ENCODE measurements at places on chromosomes 13 and 19. TPM values are rescaled to one million over a fixed set of nuclear protein-coding genes. Genes with fewer than 3 reads are reported as not detected.

DNA sequence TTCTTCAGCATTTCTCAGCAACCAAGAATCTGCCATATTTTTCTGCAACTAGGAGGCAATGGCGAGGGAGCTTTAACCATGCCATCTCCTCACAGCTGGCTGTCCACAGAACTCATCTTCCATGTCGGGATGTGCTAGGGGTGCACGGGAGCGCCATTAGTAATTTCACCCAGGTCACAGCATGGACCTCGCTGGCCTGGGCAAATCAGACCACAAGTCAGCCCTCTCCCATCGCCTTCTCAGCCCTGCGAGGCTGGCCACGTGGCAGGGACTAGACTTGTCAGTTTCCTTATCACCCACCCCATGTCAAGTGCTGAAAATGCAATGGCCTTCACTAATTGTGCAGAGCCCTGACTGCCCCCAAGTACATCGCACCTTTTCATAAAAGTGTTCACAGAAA lies 15.7 kb downstream of the COL4A1 start:
- H3K36me3 ChIP-seq = peaks cover 28% of the 10 kb centered on the region
- no peak overlapping the region for H3K4me3 ChIP-seq
- DNase-seq = no peak
- peak overlapping the region; percentile 56 for H3K27ac ChIP-seq
- no peaks in the 10 kb centered on the region for H3K27me3 ChIP-seq

DNA sequence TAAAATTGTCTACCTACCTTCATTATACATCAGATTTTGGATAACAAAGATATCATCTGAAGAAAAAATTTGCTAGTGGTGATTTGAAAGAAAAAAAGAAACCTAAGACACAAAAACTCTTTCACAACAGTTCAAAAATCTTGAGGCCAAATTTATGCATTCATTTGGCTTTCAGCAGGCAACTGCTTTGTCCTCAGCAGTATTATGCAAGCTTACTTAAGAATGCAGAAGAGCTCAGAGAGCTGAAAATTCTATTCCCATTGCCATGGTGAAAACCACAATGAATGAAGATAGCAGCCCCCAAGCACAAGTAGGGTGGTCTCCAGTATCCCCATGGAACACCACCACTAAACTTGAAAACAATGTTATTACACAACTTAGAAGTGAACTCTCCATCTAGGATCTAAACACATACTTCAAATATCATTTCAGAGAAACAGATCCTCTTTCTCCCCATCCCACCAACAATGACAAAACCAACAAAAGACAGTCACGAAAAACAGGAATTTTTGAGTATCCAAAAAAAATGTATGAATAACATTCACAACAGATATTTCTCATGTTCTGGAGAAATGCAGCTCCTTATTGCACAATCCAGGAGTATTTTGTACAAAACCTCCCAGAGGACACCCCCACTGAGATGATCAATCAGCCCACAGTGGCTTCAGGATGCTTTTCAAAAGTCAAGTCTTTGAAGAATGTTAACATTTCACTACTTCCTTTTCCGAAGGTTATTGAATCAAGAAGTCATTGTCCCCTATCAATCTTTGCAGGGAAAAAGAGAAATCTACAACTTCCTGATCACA lies 192.7 kb downstream of the LHFPL6 start:
- no peak overlapping the region for H3K27ac ChIP-seq
- H3K36me3 ChIP-seq = no peaks in the 10 kb centered on the region
- no peak overlapping the region for H3K4me3 ChIP-seq
- no peaks in the 10 kb centered on the region for H3K27me3 ChIP-seq
- H3K4me1 ChIP-seq = peaks cover 20% of the 10 kb centered on the region

The VSTM2B gene
- total RNA-seq = not detected

DNA sequence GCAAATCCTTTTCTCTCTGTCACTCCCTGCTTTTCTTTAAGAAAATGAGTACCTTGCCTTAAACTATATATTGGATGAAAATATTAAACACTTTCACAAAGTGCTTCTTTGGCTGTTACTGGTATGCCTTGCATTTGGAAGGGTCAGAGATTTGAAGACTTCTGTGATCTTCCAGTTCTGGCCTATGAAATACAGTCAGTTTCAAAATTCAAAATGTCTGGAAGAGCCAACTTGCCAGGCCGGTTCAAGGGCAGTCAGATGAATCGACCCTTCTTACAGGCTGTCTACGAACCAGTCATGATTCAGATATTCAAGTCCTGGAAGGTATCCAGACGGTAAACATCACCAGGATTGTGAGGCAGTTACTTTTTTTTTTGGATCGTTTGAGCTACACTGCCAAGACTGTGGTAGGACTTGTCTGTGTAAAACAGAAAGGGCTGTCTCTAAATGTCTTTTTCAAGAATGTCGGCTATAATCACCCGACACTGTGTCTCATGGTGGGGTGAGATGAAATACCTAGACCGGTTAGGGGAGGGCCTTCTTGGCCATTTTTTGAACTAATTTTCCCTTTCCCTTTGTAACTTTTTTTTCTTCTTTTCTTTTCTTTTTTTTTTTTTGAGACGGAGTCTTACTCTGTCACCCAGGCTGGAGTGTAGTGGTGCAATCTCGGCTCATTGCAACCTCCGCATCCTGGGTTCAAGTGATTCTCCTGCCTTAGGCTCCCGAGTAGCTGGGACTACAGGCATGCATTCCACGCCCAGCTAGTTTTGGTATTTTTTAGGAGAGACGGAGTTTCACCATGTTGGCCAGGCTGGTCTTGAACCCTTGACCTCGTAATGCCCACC lies 11.2 kb downstream of the ACTN4 start:
- H3K36me3 ChIP-seq = peaks cover 52% of the 10 kb centered on the region
- DNase-seq = peak; percentile 100
- H3K4me3 ChIP-seq = peak overlapping the region; percentile 84
- peak overlapping the region; percentile 99 for H3K27ac ChIP-seq
